ENCODE measurements at places on chromosomes 5 and 9. TPM values are rescaled to one million over a fixed set of nuclear protein-coding genes. Genes with fewer than 3 reads are reported as not detected.

NMUR2 gene
- polyA plus RNA-seq = not detected

SLC6A3 gene
- polyA plus RNA-seq = 0.10 TPM

ZFP2 gene
- 5.6 TPM for polyA plus RNA-seq

LRRC19 gene
- not detected for polyA plus RNA-seq

SEMA6A gene
- polyA plus RNA-seq = 112 TPM

SPATA31E1 gene
- not detected for polyA plus RNA-seq

PCDHGA9 gene
- polyA plus RNA-seq = 0.17 TPM

PDGFRB gene
- 37.2 TPM for polyA plus RNA-seq

GOLM1 gene
- 190 TPM for polyA plus RNA-seq

STOML2 gene
- 47.9 TPM for polyA plus RNA-seq

C7 gene
- 442 TPM for polyA plus RNA-seq

CDKN2B-AS1 gene
- polyA plus RNA-seq = 0.74 TPM

RELL2 gene
- 17.4 TPM for polyA plus RNA-seq

TRIM36 gene
- polyA plus RNA-seq = 3.0 TPM

HIGD2A gene
- 244 TPM for polyA plus RNA-seq

ANKRD18B gene
- polyA plus RNA-seq = not detected

TAF11L9 gene
- polyA plus RNA-seq = not detected

ARID3C gene
- not detected for polyA plus RNA-seq

CDH9 gene
- 0.13 TPM for polyA plus RNA-seq

MLANA gene
- polyA plus RNA-seq = not detected

OGN gene
- 21.1 TPM for polyA plus RNA-seq

QRFP gene
- not detected for polyA plus RNA-seq

CER1 gene
- polyA plus RNA-seq = not detected

CTNND2 gene
- 0.34 TPM for polyA plus RNA-seq

ANKHD1 gene
- 58.2 TPM for polyA plus RNA-seq

HAVCR2 gene
- 7.4 TPM for polyA plus RNA-seq

RAI14 gene
- polyA plus RNA-seq = 9.1 TPM

LEAP2 gene
- polyA plus RNA-seq = 3.1 TPM

IDNK gene
- 20.3 TPM for polyA plus RNA-seq

DOCK2 gene
- 4.2 TPM for polyA plus RNA-seq

JAKMIP2 gene
- 0.71 TPM for polyA plus RNA-seq

GABRP gene
- not detected for polyA plus RNA-seq

All from adrenal gland (tissue), 19 donors.